SW 1271 (cell line): ENCODE measurements at places on chromosomes 2 and 18.
A peak's percentile ranks its signal among the peaks of the same experiment; 100 is the strongest.

DNA sequence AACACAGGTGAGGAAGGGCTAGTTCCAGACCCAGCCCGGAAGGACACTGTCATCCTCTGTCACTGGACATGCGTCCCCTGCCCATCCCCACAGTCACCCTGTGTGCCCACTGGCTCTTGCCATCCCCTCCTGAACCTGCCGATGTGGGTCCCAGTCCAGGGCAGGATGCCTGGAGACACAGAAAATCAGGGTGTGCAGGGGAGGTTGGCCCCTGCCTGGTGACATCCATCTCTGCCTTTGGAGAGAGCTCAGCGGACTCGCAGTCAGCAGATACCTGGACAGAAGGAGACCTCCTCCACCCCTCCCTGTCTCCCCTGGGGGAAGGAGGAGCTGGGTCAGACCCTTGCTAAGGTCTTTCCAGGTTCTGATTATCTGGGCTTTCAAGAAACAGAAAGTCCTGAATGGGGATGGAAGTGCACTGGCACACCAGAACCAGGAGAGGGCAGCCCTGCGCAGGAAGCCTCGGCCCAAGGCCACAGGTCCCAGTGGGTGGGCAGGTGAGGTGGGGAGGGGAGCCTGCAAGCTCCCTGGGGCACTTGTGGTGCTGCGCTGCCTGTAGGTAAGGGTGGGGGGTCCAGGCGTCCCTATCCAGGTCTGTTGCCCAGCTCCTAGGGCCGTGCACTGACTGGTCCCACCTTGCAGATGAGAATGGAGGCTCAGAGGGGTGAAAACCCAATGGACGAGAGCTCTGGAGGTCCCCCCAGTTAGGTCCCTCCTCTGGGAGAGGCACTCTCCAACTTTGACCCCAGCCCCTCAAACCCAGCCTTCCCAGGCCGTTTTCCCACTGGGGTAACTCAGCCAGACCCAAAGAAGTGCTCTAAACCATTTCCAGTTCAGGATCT lies 9.7 kb upstream of the OTOS start:
- DNase-seq, result no peak

DNA sequence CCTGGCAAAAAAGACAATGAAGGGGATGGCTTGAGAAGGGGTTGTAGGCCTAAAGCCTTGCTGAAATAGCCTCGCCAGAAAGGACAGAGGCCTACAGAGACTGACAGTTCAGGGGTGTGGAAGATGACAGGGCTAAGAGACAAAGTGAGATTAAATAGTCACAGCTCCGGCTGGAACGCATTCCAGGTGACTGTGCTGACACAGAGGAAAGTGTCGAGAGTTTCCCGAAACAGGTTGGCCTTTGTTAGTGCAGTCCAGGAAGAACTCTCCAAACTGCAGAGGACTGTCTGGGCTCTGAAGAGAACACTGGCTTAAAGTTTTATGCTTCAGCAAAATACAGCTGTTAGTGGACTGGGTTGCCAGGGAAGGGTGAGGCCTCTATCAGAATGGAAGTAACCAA lies 52.8 kb downstream of the METTL4 start:
- DNase-seq, result no peak

DNA sequence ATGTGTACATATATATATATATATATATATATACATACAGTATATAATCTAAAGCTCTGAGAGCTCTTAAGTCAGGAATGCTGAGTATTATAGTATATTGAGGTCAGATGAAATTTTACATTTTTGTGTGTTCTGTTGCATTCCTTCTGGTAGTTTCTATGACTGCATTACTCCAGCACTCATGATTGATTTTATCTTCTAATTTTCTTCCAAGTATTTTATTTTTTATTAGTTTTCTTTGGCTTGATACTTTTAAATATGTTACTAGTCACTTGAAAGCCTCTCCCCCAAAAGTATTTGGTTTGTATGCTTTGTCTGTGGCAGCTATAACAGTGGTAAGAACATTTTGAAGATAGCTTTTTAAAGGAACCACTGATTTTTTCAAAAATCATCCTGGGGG lies 25.0 kb downstream of the METTL21A start:
- DNase-seq, result no peak

GRCh38 chr2:50613161-50613560 lies 418.8 kb downstream of the NRXN1 start:
- DNase-seq, result no peak

GRCh38 chr2:27485496-27485895 lies 4.0 kb downstream of the IFT172 start:
- DNase-seq, result no peak

GRCh38 chr2:131148426-131148825 lies 43.3 kb downstream of the PLEKHB2 start:
- peak; percentile 3 for DNase-seq

DNA sequence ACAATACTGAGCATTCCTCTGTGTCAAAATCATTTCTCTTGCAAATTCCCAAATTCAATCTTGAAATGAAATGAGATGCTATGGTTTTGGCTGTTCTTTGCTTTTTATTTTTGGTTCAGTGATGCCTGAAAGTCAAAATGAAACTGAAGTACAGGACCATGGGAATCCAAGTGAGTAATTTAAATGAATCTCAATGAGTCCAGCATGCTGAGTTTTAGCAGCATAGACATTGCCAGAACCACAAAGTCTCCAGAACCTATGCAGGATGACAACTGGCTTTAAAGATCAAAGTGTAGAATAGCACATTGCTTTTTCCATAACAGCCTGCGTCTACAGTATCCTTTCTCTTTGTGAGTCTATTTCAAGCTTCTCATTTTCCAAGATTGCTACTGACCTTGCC lies 1050.7 kb upstream of the PIK3C3 start:
- no peak for DNase-seq

GRCh38 chr2:225779829-225780228 lies 380.3 kb downstream of the NYAP2 start:
- DNase-seq, result no peak

DNA sequence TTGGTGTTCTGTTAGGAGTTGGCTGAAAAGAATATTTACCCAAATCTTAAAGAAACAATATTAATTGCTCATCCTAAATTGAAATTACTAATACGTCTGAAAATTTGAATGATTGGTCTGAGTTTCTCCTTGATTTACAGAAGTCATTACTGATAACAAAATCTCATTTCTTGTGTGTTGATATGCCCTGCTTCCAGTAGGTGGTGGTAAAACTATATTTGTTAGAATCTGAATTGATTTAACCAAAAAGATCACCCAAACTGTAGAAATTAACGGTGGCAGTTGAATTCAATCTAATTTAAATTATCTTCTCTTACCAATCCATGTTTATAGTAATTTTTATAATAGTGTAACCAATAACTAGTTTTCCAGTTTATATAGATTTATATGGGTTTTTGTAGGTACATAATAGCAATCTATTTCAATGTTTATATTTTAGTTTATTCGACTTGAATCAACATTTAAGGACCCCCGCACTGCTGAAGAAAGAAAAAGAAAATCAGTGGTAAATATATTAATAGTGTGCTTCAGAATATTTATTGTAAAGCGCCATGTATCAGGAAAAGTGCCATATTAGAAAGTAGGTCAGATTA lies 38.3 kb downstream of the PAPOLG start:
- no peak for DNase-seq

DNA sequence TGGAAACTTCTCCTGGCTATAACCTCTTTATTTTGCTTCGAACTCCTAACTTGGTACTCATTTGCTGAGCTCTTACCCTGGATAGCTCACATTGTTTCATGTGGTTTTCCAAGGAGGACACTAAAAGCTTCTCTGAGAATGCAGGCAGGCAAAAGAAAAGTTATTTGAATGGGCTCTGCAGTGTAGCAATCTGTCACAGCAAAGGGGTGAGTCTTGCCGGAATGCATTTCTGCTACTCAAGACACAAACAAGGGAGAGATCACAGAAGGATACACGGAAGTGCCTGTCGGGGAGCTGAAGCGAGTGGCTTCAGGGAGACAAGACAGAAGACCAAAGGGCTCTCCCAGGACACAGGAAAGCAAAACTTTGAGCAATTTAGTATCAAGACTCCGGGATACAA lies 265.4 kb downstream of the SS18 start:
- no peak for DNase-seq

DNA sequence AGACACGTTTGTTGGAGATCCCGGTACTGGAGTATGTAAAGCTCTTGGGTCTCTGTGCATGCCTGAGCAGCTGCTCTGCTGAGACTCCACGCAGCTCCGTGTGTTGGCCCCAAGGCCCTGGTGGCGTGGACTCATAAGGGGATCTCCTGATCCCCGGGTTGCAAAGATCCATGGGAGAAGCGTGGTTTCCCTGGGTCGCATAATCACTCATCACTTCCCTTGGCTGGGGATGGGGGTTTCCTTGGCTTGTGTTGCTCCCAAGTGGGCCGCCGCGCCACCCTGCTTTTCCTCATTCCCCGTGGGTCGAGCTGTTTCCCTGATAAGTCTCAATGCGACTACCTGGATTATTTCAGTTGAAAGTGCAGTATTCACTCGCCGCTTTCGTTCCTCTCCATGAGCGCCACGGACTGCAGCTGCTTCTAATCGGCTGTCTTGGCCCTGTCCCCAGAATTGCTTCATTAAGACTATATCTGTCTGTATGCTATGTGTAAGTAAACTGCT lies 76.0 kb downstream of the EPC2 start:
- no peak for DNase-seq

- DNase-seq, result no peak
Observed at GRCh38 chr2:164464376-164464775, 156.9 kb downstream of the GRB14 start.

DNA sequence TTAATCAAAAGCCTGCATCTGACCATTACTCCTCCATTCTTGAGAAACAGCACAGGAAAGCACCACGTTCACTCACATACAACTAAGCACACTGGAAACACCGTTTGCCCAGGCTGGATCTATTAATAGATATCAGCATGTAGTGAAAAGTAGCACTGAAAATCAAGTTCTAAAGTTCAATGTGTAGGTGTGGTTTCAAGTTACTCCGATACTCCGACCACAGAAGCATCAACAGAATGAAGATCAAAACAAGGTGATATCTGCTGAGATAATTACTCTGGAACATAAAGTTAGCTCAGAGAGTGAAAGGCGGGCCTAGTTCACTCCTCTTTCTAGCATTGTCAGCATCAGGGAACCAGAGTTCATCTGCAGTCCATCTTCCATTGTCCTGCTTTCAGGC lies 1367.4 kb upstream of the ACVR2A start:
- DNase-seq, result no peak

GRCh38 chr2:218997731-218998130 lies 4.5 kb upstream of the CRYBA2 start:
- no peak for DNase-seq

- DNase-seq, result no peak
Observed at GRCh38 chr2:206201075-206201848, 41.6 kb downstream of the EEF1B2 start.

GRCh38 chr2:40403233-40403836 lies 48.6 kb downstream of the SLC8A1 start:
- no peak for DNase-seq

DNA sequence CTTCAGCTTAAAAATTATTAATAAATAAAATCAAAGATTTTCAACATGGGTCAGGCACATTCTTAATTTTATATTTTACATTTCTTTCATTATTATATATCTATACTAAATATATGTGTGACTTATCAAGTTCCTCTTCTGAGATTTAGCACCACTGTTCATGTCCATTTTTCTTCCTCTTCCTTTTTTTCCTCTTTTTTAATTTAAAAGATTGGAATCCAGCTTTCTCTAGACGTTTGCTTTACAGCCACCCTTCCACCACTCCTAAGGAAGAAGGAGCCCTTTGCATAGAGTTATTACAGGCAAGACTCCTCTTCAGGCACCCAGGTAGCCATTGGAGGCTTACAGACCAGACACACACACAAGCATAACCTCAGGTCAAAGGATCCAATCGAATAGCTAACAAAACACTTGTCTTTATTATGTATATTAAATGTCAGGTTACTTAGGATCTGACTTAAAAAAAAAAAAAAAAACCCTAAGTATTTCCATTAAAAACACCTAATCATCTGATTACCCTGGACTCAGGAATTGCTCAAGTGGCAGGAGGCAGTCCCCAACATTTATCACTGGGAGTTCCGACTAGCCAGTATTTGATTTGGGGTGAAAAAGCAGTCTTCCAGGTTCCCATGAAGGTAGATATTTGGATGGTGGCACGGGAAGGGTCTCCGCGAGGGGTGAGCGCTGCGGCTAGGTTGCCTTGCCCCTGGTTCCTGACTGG lies 2.4 kb upstream of the ZEB2 start:
- no peak for DNase-seq

DNA sequence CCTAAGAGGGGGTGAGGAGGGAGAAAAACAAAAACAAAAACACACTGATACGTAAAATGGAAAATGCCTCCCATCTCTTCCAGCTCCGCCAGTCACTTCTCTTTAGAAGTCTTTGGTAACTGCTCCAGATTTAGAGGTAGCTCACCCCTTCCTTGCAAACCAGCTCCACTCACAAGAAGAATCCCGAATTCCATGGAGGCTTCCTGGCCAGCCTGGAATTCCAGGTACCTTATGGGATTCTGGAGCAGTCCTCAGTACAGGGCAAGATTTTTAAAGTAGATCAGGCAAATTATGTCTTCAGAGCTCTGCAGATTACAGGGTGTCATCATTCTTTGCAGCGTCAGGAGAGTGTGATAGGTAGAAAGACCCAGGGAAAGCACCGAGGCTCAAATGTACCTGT lies 4.8 kb downstream of the STON1 start:
- DNase-seq, result no peak

DNA sequence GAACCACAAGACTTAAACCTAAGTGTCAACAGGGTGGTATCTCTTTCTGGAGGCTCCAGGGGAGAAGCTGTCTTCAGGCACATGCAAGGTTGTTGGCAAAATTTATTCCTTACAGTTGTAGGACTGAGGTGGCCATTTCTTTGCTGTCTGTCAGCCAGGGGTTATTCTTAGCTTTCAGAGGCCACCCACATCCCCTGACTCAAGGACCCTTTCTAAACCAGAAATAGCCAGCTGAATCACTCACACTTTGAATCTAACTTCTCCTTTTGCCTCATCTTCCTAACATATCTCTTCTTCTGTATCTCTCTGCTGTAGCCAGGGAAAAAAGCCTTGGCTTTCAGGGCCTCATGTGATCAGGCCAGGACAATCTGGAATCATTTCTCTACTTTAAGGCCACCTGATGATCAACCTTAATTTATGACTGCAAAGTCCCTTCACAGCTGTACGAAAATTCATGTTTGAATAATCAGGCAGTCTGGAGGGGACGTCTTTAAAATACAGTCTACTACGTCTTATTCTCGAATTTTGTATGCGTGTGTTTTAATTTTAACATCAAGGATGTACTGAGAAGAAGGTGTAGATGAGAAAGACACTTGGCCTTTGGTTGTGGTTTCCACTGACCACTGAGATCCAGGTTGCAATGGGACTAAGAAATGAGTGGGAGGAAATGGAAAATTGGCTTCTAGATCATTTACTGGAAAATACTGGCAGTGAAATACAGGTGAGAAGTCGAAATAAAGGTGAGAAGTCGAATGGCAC lies 90.4 kb downstream of the DOCK10 start:
- DNase-seq, result no peak

GRCh38 chr2:114962532-114962931 lies 520.1 kb downstream of the DPP10 start:
- no peak for DNase-seq

GRCh38 chr2:104847586-104848160 lies 6.2 kb upstream of the POU3F3 start:
- no peak for DNase-seq

- DNase-seq, result no peak
Observed at GRCh38 chr2:104938231-104938941, 84.5 kb downstream of the POU3F3 start.

- DNase-seq, result no peak
Observed at GRCh38 chr2:98795891-98796676, 65.2 kb upstream of the MGAT4A start.

GRCh38 chr2:216633616-216634369 lies 573 bp downstream of the IGFBP2 start:
- DNase-seq, result peak; percentile 22
